Retinal pigment epithelial cell (primary cell): ENCODE measurements at places on chromosomes 1 and 21.
A peak's percentile ranks its signal among the peaks of the same experiment; 100 is the strongest.

DNA sequence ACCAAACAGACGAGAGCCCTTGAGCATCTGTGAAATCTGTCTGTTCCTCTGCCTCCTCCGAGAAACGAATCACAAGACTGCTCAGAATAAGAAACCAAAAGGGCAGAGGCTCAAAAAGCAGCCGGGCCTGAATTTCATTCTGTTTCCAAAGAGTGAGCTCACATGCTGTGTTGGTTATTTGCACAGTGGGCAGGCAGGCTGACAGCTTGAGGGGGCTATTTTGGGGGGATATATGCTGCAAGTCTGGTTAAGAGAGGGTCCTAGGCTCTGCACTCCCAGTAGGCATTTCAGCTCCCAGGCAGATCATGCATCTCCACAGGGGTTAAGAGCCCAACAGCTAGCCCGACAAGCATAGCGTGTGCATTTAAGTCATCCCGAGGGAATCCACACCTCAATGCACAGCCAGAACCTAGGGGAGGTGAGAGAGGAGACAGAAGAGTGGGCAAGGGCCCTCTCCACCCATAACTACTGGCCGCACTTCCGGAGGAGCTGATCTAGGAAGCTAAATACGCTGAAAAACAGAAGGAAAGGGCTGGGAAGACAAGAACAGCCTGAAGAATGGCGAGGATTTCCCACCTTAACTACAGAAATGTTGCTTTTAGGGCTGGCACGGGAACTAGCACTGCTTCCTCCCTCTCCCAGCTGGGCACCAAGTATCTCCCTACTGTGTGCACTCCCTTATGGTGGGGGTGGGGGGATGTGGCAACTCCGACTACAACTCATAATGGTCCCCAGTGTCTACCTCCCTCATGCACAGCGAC is 3.7 kb downstream of the PGBD5 start:
- no peak for DNase-seq

DNA sequence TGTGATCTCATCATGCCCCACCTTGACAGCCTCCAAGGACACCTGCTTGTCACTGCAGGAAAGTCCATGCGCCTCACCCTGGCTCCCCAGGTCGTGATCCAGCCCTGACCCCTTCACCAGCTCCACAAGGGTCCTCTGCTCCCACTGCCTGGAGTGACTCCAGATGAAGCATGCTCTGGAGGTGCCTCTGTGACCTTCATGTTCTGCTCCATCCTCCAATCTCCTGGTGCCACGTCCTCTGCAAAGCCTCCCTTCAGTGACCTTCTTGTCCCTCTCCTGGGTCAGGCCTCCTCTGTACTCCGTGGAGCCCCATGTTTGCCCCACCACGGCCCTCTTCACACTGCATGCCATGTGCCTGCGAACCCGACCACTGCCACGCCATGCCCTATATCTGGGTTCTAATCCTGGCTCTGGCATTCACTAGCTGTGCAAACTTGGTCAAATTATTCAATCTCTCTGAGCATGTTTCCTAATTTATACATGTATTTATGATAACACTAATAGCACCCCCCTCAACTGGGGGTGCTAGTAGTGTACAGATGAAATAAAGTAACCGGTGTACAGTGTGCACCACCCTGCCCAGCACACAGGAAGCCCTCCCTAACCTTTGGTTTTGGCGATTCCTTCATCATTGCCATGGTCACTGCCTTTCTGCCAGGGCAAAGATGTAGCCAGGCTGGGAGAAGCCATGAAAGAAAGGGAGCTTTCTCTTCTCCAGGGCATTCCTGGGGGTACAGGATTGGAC is 77.4 kb downstream of the STUM start:
- no peak for DNase-seq

DNA sequence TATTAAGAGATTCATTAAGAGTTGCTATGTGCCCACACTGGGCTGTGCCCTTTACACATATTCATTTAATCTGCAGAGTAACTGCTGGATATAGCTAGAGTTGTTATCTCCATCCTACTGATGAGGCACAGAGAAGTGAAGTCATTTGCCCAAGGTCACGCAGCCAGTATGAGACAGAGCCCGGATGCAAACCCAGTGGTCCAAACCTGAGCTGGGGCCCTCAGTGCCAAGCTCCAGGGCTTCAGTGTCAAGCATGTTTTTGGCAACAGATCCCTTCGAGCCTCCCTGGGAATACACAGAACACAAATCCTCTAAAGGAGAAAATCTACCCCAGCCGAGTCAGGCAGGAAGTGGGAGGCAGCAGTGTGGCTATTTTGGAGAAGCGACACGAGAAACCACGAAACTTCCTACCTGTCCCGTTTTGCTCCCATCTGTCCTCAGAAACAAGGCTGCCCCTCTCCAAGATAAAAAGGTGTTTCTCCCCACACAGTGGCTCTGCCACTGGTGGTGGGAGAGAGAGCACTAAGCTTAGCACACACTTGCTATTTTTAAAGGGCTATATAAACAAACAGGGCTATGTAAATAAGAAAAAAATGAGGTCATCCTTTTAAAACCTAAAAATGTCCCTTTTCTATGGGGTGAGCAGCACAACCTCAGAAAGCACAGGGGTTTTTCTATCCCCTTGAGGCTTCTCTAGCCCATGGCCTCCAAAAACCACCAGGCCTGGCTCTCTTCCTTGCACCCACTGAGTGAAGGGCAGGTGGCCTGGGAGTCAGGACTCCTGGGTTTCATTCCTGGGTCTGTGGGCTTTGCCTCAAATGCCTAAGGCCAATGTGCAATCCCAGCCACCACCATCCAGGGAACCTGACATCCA is 138.6 kb upstream of the EDN2 start:
- DNase-seq = no peak

- no peak for DNase-seq
Measured at GRCh38 chr1:151461694-151462093, 2.4 kb upstream of the POGZ start.

DNA sequence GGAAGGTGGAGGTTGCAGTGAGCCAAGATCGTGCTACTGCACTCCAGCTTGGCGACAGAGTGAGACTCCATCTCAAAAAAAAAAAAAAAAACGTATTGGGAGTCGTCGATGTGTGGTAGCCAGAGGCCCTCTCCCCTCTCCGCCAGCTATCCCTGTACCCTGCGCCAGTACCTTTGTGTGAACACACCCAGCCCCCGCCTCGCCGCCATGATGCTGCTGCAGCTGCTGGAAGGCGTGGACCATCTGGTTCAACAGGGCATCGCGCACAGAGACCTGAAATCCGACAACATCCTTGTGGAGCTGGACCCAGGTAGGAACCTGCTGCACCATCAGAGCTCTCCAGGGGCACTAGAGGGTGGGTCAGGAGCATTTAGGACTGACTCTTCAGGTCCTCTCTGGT is 12.2 kb downstream of the PINK1 start:
- DNase-seq = no peak

- no peak for DNase-seq
Measured at GRCh38 chr21:34722684-34723300, 54.0 kb downstream of the CLIC6 start.

DNA sequence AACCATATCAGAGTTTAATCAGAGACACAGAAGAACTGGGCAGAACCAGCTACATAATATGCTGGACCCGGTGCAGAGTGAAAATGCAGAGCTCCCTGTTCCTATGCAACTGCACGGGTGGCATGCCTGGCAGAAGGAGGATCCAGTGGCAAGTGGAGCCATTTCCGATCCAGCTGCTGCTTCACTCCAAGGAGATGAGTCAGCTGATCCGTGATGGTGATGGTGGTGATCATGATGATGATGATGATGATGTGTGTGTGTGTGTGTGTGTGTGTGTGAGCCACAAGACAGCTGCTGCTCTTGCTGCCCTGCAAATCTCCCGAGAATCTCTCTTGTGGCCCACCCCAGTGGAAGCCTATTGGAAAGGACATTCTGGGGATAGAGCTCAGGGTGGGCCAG is 133.0 kb downstream of the URB2 start:
- DNase-seq = no peak

DNA sequence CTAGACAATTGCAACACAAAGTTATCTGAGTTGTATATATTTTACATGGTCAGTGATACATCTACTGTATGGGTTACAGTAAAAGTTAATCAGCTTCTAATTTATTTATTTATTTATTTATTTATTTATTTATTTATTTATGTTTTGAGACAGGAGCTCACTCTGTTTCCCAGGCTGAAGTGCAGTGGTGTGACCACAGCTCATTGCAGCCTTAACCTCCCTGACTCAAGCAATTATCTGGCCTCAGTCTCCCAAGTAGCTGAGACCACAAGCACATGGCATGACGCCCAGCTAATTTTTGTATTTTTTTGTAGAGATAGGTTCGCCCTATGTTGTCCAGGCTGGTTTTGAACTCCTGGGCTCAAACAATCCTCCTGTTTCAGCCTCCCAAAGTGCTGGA is 241.6 kb downstream of the PTPRC start:
- peak; percentile 20 for DNase-seq

GRCh38 chr1:39900662-39901463 is 854 bp downstream of the MYCL start:
- no peak for DNase-seq

- DNase-seq = no peak
Measured at GRCh38 chr1:172838680-172839313, 179.9 kb downstream of the FASLG start.

GRCh38 chr1:6328091-6328490 is 65.5 kb downstream of the ACOT7 start:
- no peak for DNase-seq

DNA sequence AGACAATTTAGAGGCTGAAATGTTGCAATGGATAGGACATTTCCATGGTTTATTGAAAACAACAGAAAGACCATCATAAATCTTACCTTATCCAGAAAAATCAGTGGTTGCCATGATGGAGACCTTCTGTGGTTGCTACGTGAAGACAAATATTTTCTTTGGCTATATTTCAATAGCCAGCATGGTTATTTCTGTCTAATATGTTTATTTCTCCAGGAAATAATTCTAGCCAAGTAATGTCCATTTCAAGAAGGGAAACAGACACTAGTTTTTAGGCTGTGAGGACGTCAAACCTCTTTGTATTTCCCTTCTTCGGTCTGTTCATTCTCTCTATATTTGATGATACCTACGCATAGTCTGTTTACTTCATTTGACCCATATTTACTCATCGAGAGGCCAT is 49.2 kb upstream of the NFASC start:
- DNase-seq = no peak

GRCh38 chr1:15187175-15188129 is 33.9 kb downstream of the TMEM51 start:
- no peak for DNase-seq

- DNase-seq = no peak
Measured at GRCh38 chr21:25625036-25625435, 14.0 kb upstream of the JAM2 start.

- DNase-seq = no peak
Measured at GRCh38 chr1:161863549-161863948, 97.4 kb downstream of the ATF6 start.

DNA sequence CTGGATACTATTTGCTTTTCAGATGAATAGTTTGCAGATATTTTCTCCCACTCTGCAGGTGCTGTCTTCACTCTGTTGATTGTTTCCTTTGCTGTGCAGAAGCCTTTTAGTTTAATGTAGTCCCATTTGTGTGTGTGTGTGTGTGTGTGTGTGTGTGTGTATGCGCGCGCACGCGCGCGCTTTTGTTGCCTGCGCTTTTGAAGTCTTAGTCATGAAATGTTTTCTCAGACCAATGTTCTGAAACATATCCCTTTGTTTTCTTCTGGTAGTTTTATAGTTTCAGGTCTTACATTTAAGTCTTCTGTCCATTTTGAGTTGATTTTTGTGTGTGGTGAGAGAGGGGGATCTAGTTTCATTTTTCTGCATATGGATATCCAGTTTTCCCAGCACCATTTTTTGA is 63.5 kb downstream of the XPR1 start:
- no peak for DNase-seq

GRCh38 chr1:2533365-2533764 is 3.3 kb upstream of the HES5 start:
- no peak for DNase-seq

- DNase-seq = no peak
Measured at GRCh38 chr21:35208104-35208503, 159.0 kb upstream of the RUNX1 start.

GRCh38 chr21:19181604-19182140 is 778.1 kb upstream of the TMPRSS15 start:
- no peak for DNase-seq

DNA sequence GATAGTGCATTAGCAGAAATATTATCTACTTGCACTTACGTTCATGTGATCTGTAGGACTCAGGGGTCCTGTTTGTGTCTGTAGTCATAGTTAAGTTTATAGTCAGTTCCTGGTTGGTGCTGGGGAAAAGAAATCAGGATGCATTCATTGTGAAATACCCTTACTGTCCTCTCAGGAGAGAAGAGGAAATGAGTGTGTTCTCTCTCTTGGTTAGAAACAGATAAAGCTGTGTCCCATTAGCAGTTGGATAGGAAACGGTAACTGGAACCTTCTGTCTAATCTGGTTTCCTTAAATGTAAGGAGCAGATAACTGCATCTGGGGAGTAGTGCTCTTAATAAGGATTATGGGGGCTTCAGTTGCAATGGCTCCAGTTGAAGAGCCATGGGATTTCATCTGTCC is 8.9 kb downstream of the SDCCAG8 start:
- no peak for DNase-seq

DNA sequence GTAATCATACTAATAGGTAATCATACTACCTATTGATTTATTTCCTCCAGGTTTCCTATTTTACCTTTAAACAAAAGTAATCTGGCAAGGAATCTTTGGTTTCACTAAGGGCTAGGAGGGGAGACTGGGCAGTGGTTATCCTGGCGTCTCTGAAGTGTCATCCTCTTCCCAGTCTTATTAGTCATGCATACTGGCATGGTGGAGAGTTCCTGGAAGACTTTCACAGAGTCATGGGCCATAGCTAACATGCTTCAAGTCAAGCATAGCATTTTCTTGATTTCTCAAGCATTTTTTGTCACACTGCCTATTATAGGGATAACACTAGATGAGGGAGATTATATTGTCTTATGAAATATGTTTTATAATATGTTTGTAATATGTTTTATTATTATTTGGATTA is 64.0 kb upstream of the ASB17 start:
- DNase-seq = no peak

DNA sequence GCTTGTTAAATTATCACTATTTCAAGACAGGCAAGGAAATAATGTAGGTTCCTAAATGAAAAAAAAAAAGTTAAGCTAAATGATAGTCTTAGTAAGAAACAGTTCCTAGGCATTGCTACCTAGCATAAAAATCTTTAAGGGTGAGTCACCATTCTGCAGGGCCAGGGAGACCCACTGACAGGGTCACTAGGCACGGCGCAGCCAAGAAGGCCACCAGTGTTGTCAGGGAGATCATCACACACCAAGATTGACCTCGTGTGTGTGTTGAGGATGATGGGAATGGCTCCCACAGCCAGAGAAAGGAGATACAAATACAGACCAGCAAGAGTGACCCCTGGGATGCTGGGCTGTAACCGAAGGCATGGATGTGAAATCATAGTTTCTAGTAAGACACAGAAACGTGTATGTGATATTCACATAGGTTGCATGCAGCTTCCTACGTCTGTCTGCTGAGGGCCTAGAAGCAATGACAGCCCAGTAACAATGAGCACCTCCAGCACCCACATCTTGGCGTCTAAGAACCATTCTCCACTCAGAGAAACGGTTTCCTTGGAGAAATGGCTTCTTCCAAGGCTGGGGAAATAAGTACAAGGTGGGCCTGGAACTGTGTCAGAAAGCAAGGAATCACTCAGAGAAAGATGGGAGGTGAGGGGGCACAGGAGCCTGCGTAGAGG is 29.1 kb downstream of the RIPK4 start:
- no peak for DNase-seq

GRCh38 chr1:229281339-229281926 is 10.5 kb downstream of the RAB4A start:
- DNase-seq = no peak
